CD4-positive, alpha-beta T cell treated with Interleukin-17A for 4 hours (primary cell): ENCODE measurements at places on chromosomes 13 and 19.
A peak's percentile ranks its signal among the peaks of the same experiment; 100 is the strongest.

GRCh38 chr13:23470790-23471614 is 37.5 kb upstream of the SACS start:
- DNase-seq: no peak

- no peak for DNase-seq
Observed at GRCh38 chr13:94063848-94064247, 415.6 kb downstream of the DCT start.

DNA sequence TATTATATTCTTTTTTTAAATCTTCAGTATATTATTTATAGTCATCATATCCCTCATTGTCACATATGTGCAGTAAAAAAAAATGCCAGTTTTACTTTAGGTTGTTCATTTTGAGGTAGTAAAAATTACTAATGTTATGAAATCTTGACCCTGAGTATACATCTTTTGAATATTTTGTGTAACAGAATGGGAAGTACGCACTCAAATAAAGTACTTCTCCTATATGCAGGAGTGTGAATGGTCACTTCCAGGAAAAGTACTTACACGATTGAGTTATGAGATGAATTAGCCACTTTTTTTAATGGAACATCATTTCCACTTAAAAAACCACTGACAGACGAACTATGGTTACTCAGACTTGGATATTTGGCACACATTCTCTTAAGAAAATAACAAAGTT is 58.5 kb downstream of the C13orf42 start:
- DNase-seq: no peak

GRCh38 chr19:15464394-15465385 is at the start of gene RASAL3:
TSS of gene RASAL3 (minus strand) at chr19:15464544. CDS start at chr19:15464358, 186 bp downstream.
- DNase-seq: peak; percentile 86

DNA sequence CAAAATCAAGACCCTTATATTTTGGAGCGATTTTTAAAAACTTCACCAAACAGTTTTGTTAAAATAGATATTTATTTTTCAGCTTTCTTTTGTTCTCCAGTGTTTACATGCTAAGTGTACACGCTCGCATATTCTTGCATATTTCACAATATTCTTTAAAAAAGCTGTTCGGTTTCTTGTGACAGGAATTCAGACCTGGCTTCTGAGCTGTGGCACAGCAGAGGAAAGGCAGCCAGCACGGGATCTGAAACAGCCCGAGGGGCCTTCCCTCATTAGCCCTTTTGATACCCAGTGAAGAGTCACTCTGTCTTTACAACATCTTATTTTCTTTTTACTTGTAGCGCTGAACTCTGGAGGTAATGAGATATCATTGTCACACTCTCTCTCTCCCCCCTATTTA is 234.0 kb downstream of the B3GLCT start:
- no peak for DNase-seq

DNA sequence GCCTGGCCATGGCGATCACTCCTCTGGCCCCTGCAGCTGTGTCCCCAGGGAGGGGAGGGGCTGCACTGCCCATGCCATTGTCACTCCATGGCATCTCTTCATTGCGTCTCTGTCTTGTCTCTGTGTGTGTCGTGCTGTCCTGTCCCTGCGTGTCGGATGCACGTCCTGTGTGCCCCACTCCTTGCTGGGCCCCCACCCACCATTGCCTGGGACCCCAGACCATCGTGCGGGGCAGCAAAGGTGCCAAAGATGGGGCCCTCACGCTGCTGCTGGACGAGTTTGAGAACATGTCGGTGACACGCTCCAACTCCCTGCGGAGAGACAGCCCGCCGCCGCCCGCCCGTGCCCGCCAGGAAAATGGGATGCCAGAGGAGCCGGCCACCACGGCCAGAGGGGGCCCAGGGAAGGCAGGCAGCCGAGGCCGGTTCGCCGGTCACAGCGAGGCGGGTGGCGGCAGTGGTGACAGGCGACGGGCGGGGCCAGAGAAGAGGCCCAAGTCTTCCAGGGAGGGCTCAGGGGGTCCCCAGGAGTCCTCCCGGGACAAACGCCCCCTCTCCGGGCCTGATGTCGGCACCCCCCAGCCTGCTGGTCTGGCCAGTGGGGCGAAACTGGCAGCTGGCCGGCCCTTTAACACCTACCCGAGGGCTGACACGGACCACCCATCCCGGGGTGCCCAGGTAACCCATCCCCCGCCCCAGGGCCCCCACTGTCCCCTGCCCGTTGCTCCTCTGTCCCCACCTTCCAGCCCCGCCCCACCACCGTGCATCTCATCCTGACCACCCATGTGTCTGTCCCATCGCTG is 23.9 kb upstream of the NCCRP1 start:
- DNase-seq: no peak

GRCh38 chr13:51524312-51524711 is 60.0 kb upstream of the WDFY2 start:
- DNase-seq: no peak

GRCh38 chr13:29676941-29677452 is 81.5 kb upstream of the SLC7A1 start:
- no peak for DNase-seq

DNA sequence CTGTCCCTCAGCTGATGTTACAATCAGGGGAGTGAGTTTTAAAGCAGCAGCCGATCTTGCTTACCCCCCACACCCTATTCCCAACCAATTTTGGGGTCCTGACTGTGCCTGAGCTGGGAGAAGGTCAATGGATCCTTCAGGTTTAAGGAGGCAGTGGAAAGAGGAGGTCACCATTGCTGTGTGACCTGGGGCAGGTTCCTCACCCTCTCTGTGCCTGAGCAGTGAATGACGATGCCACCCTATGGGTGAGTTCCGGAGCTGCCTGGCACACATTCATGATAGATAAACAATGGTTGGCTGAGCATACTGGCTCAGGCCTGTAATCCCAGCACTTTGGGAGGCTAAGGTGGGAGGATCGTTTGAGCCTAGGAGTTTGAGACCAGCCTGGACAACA is 20.3 kb upstream of the JUND start:
- no peak for DNase-seq

- no peak for DNase-seq
Observed at GRCh38 chr13:99663908-99664307, 162.6 kb downstream of the TM9SF2 start.

- DNase-seq: no peak
Observed at GRCh38 chr19:1655131-1655981, 2.9 kb upstream of the TCF3 start.

DNA sequence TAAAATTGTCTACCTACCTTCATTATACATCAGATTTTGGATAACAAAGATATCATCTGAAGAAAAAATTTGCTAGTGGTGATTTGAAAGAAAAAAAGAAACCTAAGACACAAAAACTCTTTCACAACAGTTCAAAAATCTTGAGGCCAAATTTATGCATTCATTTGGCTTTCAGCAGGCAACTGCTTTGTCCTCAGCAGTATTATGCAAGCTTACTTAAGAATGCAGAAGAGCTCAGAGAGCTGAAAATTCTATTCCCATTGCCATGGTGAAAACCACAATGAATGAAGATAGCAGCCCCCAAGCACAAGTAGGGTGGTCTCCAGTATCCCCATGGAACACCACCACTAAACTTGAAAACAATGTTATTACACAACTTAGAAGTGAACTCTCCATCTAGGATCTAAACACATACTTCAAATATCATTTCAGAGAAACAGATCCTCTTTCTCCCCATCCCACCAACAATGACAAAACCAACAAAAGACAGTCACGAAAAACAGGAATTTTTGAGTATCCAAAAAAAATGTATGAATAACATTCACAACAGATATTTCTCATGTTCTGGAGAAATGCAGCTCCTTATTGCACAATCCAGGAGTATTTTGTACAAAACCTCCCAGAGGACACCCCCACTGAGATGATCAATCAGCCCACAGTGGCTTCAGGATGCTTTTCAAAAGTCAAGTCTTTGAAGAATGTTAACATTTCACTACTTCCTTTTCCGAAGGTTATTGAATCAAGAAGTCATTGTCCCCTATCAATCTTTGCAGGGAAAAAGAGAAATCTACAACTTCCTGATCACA is 192.7 kb downstream of the LHFPL6 start:
- DNase-seq: no peak

GRCh38 chr13:49472186-49472585 is 23.6 kb upstream of the PHF11 start:
- no peak for DNase-seq

DNA sequence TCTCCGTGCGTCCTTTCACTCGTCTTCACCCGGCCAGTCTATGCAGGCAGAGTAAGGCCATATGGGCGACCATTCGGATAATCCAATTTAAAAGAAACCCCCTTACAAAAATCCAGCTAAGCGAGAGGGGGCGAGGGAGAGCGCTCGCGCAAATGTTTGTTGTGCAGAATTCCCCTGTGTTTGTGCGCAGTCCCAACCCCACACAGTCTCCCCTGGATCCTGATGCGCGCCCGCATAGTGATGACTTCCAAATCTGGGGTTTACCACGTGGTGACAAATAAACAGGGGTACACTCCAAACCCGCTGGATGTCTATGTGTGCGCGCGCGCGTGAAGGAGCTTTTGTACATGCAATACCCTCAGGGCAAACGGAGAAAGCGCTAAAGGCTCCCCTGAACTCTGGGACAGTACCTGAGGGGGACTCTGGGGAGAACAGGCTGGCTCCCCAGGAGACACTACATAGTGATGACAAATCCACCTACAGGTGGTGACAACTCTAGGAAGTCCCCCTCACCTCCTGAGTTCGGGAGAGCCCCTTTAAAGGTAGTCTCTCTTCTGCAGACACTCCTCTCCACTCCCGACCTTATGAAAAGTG is 8.5 kb downstream of the SOX21 start:
- no peak for DNase-seq

GRCh38 chr19:10007371-10008183 is 2.7 kb downstream of the COL5A3 start:
- DNase-seq: no peak

DNA sequence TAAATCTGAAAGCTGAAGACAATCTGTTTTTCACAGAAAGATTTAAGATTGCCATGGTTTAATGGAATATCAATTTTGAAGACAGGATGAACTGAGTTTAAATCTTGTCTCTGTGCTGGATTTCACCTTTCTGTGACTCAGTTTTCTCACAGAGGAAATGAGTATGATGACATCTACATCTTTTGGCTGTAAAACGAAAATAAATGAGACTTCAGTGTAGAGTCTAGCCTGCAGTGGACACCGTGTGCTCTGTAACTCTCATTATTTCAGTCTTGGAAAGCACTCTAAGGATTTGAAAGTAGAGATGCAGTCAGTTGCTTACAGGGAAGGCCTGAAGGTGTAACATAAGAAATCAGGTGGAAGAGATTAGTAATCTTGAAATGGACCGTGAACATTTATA is 150.4 kb downstream of the NALCN start:
- no peak for DNase-seq

DNA sequence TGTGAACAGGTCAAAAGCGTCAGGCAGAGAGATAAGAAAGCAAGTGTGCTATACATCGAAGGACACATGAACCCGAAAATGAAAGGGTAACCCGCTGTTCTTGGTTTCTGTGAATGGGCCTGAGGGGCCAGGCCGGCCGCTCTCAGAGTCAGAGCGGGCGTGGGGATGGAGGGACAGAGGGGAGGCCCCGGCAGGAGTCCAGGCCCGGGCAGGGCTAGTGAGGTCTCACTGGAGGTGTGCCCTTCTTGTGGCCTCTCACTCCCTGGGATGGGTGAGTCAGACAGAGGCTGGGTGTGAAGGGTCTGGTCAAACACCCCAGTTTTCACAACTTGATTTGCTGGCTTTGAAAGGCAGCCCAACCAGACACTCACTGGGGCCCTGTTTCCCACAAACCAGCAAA is 17.4 kb upstream of the NDUFS7 start:
- DNase-seq: no peak

DNA sequence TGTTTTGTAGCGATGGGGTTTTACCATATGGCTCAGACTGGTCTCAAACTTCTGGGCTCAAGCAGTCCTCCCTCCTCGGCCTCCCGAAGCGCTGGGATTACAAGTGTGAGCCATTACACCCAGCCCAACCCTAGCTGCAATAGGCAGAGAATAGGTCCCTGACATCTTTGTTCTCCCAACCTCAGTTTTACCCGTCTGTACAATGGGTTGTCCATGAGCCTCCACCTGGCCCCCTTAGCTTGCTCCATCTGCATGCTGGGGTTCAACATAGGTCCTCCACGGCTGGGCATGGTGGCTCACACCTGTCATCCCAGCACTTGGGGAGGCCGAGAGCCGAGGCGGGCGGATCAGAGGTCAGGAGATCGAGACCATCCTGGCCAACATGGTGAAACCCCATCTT is 14.4 kb downstream of the NFIC start:
- no peak for DNase-seq

- no peak for DNase-seq
Observed at GRCh38 chr13:65936249-65936648, 1293.9 kb downstream of the PCDH9 start.

DNA sequence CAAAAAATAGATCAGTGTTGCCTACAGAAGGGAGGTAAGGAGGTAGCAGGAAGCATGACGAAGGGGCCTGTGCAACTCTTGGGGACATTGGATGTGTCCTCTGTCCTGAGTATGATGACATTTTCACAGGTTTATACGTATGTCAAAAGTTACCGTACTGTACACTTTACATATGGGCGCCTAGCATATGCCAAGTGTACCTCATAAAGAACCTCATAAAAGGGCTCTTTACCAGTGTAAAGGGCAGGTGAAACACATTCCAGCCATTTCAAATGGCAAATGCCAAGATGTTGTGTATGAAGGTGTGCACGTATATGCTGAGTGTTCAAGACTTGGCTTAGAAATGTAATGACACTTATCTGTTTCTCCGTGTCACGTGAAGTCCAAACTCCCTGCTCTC is 573.4 kb downstream of the EFNB2 start:
- no peak for DNase-seq

DNA sequence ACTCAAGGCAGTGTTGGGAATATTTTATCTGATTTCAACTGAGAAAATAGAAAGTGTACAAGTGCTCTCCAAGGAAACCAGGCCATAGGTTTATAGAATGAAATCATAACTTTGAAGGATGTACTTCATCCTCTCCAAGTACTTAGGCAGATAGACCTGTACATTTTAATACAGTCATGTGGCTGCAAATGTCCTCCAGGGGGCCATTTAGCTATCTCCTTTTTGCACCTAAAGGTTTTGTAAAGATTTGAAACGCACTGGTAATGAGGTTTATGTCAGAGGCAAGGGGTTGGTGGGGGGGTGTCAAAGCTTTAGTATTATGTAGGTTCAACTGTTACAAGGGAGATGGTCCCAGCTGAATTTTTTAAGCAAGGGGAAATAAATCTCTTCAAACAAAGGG is 364.4 kb downstream of the DCT start:
- DNase-seq: no peak

GRCh38 chr19:16892868-16893685 is 4.3 kb downstream of the F2RL3 start:
- no peak for DNase-seq

- no peak for DNase-seq
Observed at GRCh38 chr13:80559944-80560343, 219.0 kb upstream of the SPRY2 start.

DNA sequence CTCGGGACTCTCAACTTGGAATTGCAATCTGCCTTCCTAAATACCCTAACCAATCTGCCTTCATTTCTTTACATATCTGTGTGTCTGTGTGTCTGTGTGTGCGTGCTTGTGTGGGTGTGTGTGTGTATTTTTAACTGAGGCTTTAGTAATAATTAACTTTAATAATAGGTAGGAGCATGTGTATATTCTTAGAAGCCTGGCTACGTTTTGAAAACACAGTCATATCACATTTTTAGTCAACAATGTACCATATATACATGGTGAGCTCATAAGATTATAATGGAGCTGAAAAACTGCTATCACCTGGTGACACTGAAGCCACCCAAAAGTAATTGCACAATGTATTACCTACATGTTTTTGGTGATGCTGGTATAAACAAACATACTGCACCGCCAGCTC is 65.4 kb upstream of the ATXN8OS start:
- DNase-seq: no peak

- DNase-seq: no peak
Observed at GRCh38 chr13:24605923-24606372, 74.3 kb upstream of the ATP12A start.
